LHCN-M2 (cell line): ENCODE measurements at places on chromosomes 7 and 10. TPM values are rescaled to one million over a fixed set of nuclear protein-coding genes. Genes with fewer than 3 reads are reported as not detected.

GRCh38 chr7:94115316-94115715 lies 111.2 kb upstream of the BET1 start:
- peak; percentile 42 for DNase-seq

GRCh38 chr7:18828994-18829857 lies 288.2 kb downstream of the TWIST1 start:
- DNase-seq: no peak

DNA sequence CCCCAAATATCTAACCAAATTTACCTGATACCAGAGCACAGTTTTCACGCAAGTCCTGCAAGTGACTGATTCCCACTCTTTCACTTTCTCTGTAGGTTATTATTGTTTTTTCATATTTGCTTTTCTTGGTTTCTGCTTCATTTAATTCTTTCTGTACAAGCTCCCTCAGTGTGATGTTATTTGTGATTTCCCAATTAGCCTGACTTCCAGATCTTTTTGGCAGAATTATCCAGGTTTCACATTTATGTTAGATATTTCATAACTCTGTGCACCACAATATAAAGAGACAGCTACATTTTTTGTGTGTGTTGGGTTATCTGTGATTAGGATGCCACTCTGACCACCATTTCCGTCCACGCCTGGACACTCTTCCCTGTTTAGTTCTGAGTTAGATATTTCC lies 381.5 kb upstream of the CNTNAP2 start:
- no peak for DNase-seq

DNA sequence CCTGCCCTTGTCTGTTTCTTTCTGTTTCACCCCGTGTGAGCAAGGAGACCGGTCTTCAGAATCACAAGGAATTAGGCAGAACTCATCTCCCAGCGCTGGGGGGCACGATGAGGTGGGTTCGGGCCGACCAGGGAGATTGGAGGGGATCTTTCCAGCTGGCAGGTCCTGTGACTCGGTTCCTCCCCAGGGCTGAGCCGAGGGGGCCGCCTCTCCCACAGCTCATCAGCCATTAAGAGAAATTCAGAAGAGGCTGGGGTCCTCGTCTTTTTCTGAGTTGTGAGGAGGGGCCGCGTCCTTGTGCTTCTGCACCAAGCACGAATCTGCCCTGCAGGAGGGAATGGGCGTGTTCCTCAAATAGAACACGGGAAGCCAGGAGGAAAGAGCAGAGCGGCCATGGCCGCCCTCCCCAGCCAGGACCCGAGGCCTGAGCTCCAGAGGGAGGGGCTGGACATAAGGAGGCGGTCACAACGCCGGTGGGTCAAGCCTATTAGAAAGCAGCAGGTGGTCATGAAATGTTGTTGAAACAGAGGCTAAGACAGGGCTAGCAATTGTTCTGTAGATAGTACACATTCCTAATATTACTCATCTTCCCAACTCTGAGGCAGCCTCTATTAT lies 125.3 kb downstream of the ADARB2 start:
- no peak for DNase-seq

GRCh38 chr7:135965602-135966001 lies 11.6 kb downstream of the MTPN start:
- DNase-seq: no peak

GRCh38 chr7:1596181-1597043 lies 26.6 kb upstream of the PSMG3 start:
- no peak for DNase-seq

GRCh38 chr7:22124941-22125340 lies 179.2 kb upstream of the CDCA7L start:
- no peak for DNase-seq

- DNase-seq: no peak
These were observed 57.7 kb downstream of the PRSS58 start for GRCh38 chr7:142200206-142200605.

DNA sequence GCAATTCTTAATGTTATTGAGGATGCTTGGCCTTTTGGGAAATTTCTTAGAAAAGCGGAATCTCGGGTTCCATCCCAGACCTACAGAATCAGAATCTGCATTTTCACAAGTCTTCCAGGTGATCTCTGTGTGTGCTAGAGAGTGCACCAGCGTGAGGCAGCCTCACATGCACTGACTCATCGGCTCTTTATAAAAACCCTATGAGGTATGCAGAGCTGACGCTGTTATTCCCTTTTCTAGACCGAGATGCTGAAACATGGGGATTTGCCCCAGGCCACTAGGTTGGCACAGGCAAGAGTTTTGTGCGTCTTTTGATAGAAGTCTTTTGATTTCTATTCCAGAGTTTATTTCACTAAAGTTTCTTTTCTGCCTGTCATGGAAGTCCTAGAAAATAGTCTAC lies 61.2 kb downstream of the CDCA7L start:
- no peak for DNase-seq

The MALRD1 gene
- not detected in 2 replicates for total RNA-seq

The SCIN gene
- total RNA-seq: 0.40 and 1.0 TPM in 2 replicates

The PIP4K2A gene
- total RNA-seq: 31.3 and 33.3 TPM in 2 replicates

The CALML3 gene
- total RNA-seq: not detected in 2 replicates
